ENCODE measurements at places on chromosomes 2 and 18.

- no peak for DNase-seq
These were observed 653 bp downstream of the MRPS9 start for GRCh38 chr2:105038383-105039061.

DNA sequence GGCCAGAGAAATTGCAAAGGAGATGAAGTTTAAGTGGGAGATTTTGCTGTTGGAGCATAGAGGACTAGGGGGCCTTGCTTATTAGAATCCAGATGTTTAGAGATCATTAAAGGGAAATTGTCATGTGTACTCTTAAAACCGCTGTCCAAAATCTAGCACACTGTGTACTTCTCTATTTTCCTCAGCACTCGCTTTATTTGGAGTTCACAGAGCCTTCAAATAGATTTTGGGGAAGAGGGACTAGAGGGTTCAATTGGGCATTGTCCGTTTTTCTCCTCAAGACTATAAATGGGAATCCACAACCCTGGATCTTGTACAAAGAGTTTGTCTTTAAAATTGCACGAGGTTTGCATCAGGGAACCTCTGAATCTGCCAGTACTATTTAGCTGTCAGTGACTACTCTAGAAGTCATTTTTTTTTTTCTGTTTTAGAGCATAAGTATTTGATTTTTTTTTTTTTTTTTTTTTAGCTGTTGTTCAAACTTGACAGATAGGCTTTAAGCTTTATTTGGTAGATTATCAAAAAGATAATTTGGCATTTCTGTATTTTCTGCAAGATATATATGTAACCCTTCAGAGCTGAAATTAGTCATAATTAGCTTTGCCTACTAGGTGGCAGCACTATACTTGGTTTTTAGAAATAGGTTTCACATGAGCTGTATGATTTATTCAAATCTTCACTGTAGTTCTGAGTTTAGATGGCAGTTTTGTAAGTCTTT lies 14.2 kb downstream of the PMS1 start:
- DNase-seq: no peak

DNA sequence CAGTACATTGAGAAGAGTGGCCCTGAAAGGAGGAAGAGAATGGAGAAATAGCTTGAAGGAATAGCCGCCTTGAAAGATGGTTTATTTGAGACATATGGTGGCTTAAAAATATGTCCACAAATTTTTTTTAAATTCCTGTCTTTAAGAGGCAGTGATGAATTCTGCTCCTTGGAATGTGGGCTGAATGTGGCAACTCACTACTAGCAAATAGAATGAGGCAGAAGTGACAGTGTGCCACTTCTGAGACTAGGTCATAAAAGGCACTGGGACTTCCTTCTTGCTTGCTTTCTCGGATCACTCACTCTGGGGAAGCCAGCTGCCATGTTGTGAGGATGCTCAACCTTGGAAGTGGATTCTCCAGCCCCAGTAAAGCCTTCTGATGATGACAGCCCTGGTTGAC lies 67.0 kb downstream of the FAM161A start:
- DNase-seq: no peak

- DNase-seq: peak; percentile 40
These were observed 126.6 kb upstream of the PDE1A start for GRCh38 chr2:182553483-182553882.

- no peak for DNase-seq
These were observed 39.4 kb downstream of the MYOM1 start for GRCh38 chr18:3180325-3180724.

DNA sequence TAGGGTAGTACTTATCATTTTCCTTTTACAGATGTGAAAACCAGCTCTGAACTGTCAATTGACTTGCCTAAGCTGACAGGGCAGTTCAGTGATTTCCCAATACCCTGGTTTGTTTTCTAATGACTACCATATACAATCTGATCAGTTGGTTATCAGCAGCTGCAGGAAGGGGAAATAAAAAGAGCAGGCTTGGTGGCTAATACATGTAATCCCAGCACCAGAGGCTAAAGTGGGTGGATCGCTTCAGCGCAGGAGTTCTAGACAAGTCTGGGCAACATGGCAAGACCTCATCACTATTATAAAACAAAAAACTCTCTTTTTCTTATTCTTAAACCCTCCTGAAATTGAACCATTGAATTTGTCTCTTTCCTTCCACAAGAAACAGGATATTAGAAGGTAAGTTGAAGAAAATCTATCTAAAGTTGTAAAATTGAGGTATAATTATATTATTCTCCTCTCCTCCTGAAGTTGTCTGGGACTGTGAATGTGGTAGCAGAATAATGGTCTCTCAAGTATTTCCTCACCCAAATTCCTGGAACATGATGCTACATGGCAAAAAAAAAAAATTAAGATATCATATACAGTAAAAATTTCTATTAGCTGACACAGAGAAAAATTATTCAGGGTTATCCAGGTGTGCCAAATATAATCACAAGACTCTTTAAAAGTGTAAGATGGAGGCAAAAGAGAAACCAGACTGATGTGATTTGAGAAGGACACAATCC lies 1441.6 kb downstream of the SUCLG1 start:
- no peak for DNase-seq

GRCh38 chr2:12965540-12966269 lies 249.0 kb downstream of the TRIB2 start:
- DNase-seq: no peak

DNA sequence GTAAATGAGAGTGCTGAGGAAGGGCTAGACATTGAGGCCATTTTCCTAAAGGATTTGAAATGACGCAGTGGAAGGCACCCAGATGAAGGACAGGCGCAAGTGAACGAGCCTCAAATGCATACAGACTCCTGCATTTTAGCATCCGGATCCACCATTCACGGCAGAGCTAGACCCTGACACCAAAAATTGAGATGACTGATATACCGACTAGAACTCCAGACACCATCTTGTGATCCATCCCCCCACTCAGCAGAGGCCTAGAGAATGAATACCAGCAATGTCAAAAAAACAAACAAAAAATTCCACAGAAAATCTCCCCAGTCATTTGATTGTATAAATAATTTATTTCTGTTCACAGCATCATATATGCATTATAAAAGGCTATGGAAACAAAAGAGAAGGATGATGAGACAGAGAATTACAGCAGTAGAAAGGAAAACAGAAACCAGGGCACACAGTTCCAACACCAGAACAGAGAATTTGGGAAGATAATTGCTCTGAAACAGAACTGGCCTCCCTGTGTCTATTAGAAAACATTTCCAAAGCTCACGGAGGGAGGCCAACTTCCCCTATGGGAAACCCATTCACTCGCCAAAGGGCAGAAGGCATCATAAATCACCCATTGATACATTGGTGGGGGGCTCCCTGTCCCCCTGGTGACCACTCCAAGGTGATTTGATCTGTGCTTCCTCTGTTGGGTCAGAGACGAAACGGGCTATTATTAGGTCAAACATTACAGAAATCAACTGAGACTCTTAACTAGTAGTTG lies 4.0 kb downstream of the ARL4C start:
- no peak for DNase-seq

GRCh38 chr2:199861132-199861774 lies 10.3 kb upstream of the FTCDNL1 start:
- no peak for DNase-seq

GRCh38 chr18:26697186-26697884 lies 149.0 kb upstream of the KCTD1 start:
- no peak for DNase-seq

DNA sequence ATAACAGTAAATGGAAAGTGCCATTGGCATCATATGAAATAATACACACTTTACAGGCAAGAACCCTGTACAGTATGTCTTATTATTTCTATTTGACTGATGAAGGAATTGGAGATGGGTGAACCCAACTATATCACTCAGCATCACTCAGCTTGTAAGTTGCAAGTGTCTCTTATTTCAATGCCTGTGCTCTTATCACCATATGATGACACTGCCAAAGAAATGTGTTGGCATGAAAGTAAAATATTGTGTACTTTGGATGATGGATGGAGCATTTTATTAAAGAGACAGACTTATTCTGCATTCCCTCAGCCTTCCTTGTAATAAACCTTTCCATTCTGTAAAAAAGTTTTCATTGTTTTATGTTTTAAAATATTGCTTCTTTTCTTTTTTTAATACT lies 927.5 kb upstream of the VRK2 start:
- DNase-seq: no peak

DNA sequence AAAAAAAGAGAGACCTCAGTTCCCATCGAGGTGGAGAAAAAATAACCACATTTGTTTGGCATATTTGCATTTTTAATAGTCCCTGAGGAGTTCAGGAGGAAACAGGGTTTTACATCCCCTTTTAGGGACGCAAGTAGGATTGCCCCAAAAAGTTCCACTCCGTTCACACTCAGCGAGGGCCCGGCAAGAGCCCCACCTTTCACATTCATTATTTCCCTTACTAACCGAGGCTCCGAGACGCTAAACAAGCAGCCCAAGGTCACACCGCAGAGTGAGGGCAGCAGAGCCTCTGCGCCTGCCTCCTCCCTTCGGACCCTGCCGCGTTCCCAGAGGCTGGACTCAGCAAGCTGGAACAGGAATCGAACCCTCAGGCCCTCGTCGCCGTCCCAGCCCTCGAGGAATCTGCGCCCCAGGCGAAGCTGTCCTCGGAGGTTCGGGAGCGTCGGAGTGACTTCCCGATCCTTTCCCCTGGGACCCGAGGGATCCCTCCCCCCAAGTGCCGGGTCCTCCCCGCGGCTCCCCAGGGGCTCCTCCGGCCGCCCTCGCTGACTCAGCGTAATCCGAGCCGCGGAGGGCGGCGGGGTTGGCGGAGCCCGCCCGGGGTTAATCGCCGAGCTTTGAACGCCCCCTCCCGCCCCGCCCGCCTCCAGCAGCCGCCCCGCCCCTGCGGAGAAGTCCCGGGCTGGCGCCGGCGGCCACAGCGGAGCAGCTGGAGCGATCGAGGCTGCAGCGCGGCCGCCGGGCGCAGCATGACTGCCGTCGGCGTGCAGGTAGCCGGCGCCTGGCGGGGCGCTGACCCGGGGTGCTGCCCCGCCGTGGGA lies at the start of gene TMEM37:
Gene TMEM37, plus strand, starts transcription at position 700 of the 821 bp plus-strand sequence. Its CDS starts 50 bp downstream, at position 750.
- DNase-seq: peak; percentile 62

- no peak for DNase-seq
These were observed 101.3 kb upstream of the ZEB2 start for GRCh38 chr2:144621266-144621665.

DNA sequence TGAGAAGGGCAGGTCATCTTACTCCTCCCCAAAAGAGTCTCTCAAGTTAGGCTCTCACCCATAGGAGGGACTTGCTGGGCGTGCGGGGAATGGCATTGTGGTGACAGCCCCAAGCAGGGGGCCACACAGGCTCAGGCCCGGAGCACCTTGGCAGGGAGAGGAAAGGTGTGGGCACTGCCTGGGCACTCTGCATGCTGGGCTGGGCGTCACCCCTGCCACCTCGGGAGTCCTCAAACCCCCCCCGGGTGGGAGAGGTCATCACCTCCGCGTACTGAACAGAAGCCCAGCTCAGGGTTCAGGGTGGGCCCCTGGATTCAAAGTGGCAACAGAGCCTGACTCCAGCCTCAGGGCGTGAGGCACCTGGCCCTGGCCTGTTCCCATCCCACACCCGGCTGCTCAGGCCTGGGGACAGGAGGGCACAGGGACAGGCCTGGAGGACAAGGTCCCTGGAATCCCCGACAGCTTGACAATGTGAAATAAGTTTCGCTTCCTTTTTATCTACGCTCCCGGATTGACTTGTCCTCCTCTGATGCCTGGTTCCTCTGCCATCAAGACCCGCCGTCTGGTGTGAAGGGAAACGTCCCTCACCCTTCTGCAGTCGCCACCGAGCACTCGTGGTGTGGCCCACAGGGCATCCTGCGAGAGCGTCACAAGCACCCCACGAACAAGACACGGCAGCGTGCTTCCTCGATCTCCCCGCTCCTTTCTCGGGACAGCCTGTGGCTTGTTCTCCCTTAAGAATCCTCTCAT lies 97.8 kb downstream of the HDAC4 start:
- DNase-seq: no peak

GRCh38 chr2:65550246-65550645 lies 117.8 kb upstream of the SPRED2 start:
- no peak for DNase-seq

- DNase-seq: no peak
These were observed 34.2 kb downstream of the FIGN start for GRCh38 chr2:163701399-163702195.

DNA sequence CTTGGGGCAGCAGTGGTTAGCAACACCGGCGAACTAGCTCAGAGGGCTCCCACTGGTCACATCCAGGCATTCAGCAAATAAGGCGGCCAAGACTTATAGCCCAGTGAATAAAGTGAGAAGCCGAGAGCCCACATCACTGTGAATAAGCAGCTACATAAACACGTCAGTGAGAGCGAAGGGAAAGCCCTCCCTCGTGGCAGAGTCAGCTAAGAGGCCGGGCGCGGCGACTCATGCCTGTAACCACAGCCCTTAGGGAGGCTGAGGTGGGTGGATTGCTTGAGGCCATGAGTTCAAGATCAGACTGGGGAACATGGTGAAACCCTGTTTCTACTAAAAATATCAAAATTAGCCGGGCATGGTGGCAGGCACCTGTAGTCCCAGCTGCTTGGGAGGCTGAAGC lies 5.2 kb downstream of the D2HGDH start:
- no peak for DNase-seq

DNA sequence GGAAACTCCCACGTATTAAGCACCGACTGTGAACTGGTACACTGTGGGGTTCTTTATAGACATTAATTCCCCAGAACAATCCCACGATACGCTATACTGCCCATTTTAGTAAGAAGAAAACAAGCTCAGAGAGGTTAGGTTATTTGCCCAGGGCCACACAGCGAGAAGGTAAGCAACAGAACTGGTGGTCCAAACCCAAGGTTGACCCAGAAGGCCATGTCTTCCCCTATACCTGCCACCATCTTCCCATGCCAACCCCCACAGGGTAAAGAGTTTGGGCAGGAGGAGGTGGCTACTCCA lies 69.9 kb downstream of the MARCO start:
- DNase-seq: no peak

DNA sequence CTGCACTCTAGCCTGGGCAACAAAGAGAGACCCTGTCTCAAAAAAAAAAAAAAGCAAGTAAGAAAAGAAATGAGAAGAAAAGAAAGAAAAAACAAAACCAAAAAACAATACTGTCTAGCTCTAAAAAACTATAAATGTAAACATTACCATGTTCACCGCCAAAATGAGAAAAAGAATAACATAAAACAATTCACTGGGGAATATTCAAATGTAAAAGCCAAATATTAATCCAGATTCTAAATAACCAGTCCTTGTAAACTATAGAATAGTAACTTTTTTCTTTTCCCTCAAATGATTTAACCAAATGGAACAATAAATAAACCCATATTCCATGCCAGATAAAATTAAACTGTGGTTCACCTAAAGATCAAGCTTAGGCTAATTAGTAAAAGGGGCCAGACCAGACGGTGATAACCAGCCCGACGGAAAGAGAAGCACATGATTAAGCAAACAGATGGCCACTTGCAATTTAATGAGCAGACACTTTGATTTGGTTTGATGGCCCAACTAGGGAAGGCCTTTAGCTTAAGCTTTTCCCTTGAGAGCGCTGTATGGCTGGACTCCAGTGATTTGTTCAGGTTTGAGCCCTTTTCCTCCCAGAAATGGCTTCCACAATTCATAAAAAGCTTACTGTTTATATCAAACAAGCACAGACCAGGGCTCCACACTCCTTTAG lies 39.4 kb upstream of the ZNF397 start:
- DNase-seq: no peak

DNA sequence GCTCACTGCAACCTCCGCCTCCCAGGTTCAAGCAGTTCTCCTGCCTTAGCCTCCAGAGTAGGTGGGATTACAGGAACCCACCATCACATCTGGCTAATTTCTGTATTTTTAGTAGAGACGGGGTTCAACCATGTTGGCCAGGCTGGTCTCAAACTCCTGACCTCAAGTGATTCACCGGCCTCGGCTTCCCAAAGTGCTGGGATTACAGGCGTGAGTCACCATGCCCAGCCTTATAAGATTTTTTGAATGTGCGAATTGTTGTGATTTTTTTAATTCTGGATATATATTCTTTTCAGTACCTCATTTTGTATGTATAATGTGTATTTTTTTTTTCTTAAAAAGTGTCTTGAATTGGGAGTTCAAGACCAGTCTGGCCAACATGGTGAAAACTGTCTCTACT lies 42.0 kb upstream of the CCDC150 start:
- DNase-seq: no peak
